Foreskin keratinocyte (primary cell): ENCODE measurements at places on chromosomes 1 and 21. TPM values are rescaled to one million over a fixed set of nuclear protein-coding genes. Genes with fewer than 3 reads are reported as not detected.

The GSTM2 gene
- total RNA-seq, result 6.7 and 8.5 TPM in 2 replicates

The C4BPB gene
- total RNA-seq, result not detected in 2 replicates

The OVAAL gene
- total RNA-seq, result not detected in 2 replicates

The CFAP126 gene
- total RNA-seq, result not detected in 2 replicates

The CHODL gene
- 0.67 and 0.68 TPM in 2 replicates for total RNA-seq

The G0S2 gene
- total RNA-seq, result 19.7 and 24.0 TPM in 2 replicates

The GJA8 gene
- total RNA-seq, result not detected in 2 replicates

The SIM2 gene
- not detected in 2 replicates for total RNA-seq

The IPO13 gene
- total RNA-seq, result 30.1 and 32.9 TPM in 2 replicates

The TMPRSS3 gene
- not detected in 2 replicates for total RNA-seq

The C1orf87 gene
- not detected in 2 replicates for total RNA-seq

The ANGPTL1 gene
- not detected in 2 replicates for total RNA-seq

The LRIG2 gene
- 9.2 and 9.5 TPM in 2 replicates for total RNA-seq

The PROK1 gene
- not detected in 2 replicates for total RNA-seq

The CR1 gene
- total RNA-seq, result not detected in 2 replicates

The NUAK2 gene
- 15.1 and 21.6 TPM in 2 replicates for total RNA-seq

The LINGO4 gene
- not detected in 2 replicates for total RNA-seq
